ENCODE measurements at places on chromosomes 11 and 22.

DNA sequence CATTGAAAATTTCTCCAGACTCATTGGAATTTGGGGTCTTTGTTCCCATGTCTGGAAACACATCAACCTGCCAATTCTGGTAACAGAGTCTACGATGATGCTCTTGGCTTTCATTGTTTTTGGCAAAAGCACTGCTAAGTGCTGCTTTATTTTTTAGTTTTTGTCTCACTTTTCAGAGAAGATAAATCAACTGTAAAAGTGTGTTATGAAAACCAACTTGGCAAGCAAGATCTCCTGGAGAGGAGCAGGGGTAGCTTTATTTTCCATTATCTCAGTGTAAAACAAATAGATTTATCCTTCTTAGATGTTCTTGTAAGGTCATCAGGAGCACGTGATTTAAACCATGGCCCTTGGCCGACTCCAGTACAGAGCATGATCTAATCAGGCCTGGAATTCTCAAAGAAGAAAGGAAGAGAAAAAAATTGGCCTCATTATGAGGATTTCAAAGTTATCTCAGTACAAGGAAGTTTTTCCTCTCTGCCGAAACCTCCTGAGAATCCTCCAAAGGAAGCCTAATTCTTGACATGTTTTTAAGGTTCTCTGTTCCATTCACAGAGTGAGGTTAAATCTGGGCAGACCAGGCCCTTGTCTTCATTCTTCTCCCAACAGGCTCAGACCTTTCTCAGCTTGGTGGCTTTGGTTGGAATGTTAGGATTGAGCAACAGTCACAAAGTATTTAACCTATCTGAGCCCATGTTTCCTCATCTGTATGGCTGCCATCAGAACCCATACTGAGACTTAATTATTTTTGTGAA is 16.4 kb upstream of the PAMR1 start:
- no peak for DNase-seq

DNA sequence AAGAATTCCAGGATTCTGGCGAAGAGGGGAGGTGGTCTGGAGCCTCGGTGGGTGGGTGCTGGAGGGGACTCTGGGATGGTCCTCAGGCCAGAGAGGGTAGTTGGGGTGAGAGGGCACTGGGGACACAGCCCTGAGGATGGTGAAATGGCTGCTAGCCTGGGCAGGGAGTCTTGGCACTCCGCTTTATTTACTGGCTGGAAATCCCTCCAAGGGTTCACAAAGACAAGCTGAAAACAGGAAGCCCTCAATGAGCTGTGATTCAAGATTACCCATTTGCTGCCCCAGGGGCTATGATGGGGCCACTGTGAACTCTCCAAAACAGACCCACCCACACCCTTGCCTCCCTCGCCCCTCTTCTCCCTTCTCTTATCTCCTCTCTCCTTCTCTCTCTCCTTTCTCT is 71.9 kb downstream of the FBXO7 start:
- no peak for DNase-seq

- DNase-seq, result no peak
Measured at GRCh38 chr11:127643268-127644058, 642.9 kb upstream of the KIRREL3 start.

DNA sequence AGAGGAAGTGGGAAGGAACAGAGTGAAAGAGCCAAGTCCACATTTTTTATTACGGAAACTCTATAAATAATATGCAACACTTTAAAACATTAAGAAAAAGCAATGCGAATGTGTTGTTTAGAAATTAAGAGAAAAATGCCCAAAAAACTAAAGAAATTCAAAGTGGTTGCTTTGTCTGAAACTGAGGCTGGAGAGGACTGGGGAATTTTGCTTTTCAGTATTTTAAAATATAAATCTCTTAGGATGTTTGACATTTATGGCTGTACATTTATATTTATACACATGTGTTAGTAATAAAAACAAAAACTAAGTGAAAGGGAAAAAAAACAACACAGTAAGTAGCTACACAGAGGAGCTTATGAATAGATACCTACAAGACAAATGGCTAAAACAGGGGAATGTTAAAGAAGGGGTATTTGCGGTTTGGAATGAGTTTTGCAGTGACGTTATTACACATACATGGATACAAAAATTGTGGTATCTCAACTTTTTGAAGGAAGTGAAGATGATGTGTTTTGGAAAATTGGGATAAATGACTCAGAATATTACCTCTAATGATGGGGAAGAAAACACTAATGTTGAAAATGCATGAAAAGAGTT is 97.0 kb upstream of the DRD2 start:
- no peak for DNase-seq

GRCh38 chr11:64871492-64871891 is 6.9 kb downstream of the EHD1 start:
- no peak for DNase-seq

DNA sequence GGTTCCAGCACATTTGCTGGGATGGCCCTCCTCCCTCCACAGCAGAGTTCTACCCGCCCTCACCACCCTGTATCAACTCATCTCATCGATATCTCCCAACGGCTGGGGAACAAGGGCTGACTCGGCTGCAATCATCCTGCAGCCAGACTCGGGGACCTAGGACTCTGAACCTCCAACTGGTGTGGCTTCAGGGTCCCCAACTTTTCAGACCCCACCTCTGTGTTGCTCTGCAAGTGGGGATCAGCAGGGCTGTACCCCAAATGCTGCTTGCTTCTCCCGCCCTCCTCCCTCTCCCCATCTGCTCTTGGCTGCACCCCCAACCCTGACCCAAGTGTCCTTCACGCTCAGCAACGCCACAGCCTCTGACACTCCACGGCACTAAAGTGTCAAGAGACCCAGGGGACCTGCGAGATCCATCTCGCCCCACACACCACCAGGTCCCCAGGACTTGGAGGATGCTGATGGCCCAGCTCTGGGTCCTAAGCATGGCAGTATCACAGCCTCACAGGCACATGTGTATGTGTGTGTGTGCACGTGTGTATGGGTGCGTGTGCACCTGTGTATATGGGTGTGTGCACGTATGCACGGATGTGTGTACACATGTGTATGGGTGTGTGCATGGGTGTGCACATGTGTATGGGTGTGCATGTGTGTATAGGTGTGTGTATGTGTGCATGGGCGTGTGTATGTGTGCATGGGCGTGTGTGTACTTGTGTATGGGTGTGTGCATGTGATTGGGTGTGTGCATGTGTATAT is 26.4 kb downstream of the KCNQ1 start:
- DNase-seq, result no peak

DNA sequence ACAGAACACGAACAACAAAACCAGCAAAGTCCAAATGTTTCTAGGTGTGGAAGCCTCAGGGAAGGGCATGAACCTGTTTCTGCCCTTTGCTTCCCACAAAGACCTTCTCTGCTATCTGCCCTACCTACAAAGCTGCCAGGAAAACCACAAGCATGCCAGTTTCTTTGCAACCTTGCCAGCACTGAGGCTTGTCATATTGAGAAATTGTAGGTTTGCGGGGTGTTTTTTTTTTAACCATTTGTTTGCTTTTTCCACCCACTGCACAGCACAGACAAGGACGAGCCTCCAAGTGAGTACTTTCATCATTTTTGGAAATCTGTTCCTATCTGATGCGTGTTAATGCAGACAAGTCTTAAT is 12.8 kb downstream of the PARVG start:
- no peak for DNase-seq

- DNase-seq, result peak; percentile 4
Measured at GRCh38 chr22:47195484-47196165, 433.2 kb downstream of the TBC1D22A start.

DNA sequence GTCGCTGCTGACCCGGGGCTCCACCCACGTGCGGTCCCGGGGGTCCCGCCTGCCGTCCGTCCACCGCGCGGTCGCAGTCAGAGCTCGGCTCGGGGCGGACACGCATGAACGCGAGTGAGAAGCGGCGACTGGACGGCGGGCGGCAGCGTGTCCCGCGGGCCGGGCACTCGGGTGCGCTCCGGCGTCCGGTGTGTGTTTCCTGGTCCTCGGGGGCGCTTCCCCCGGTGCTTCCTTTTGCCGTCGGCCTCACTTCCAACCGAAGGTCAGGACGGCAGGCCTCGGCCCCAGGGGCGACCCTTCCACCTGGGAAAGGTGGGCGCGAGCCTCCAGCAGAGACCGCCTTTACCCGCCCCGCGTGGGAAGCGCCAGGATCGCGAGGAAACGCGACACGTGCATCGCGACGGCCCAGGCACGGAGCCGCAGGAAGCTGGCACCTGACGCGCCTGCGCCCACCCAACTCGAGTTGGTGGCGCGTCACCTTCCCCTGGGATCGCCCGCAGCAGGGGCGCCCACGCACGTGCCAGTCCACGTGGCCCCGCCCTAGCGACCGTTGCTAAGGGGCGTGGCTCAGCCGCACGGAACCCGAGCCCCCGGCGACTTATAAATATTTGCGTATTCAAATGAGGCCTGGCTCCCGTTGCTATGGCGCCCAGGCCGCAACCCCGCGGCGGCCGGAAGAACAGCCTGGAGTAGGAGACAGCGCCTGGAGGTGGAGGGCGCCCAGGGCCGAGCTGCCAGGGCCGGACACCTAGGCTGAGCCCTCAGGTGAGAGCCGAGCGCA is at the start of gene LRRC56:
Gene LRRC56, plus strand, starts transcription at position 687 of the 781 bp plus-strand sequence. CDS start 3,158 bp downstream, outside the sequence.
- DNase-seq, result peak; percentile 94

DNA sequence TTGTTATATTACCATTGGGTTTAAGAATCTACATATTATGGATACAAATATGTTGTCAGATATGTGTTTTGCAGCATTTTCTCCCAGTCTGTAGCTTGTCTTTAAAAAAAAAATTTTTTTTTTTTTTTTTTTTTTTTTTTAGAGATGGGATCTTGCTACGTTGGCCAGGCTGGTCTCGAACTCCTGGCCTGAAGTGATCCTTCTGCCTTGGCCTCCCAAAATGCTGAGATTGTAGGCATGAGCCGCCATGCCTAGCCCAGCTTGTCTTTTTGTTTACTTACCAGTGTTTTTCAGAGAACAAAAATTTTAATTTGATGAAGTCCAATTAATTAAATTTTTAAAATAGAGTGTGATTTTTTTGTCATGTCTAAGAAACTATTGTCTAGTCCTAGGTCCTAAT is 29.8 kb downstream of the INCENP start:
- DNase-seq, result no peak

- DNase-seq, result no peak
Measured at GRCh38 chr11:76762356-76762752, 20.8 kb upstream of the TSKU start.

GRCh38 chr11:119531056-119531455 is 108.1 kb upstream of the THY1 start:
- no peak for DNase-seq

DNA sequence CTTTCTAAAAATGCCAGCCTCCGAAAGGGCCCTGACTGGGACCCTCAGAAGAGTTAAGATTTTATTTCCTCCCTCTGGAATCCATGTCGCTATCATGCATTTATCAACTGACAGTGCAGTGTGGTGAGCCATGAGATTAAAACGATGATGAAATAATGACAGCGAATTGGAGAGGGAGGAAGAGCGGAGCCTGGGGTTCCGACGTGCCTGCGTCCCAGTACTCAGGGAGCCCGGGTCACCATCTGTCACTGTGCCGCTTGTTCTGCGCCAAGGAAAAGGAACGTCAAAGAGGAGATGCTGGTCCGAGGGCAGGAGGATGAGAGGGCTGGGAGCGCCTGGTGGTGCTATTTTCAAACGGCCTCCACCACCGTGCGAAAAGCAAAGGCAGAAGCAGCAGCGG is 46.2 kb downstream of the MACROD1 start:
- DNase-seq, result no peak

GRCh38 chr11:57536947-57537619 is at the start of gene SMTNL1:
Gene SMTNL1, plus strand, starts transcription at chr11:57537595. Its CDS starts 5,048 bp downstream, at chr11:57542643.
- DNase-seq, result no peak

DNA sequence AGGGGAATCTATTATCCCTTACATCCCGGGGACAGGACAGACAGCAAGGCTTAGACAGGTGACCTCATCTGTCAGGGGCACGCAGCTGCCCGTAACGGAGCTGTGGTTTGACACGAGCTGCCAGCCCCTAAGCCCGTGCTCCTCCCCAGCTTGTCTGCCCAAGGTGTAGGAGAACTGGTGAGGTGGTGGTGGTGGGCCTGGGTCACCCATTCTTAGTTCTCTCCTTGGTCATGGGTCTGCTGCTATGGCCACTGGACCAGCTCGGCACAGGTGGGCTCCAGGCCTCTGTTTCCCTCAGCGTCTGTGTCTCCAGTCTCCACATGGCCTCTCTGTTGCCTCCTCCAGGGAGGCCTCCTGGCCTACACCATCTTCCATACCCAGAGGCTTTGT is 5.4 kb downstream of the PARVG start:
- DNase-seq, result no peak

DNA sequence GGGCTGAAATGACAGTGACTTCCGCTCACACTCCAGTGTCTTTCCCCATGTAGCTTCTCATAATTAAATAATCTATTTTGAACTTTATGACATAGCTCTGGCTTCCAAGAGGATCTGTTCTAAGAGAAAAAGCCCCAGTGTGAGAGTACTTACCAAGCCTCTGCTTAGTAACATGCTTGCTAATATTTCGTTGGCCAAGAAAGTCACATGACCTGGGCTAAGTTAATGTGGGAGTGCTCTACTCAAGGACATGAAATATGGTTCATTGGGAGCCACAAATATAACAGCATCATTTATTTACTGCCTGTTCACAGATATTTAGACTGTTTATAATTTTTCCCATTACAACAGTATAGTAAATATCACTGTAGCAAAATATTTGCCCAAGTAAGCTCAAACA is 42.5 kb downstream of the CCDC73 start:
- no peak for DNase-seq

DNA sequence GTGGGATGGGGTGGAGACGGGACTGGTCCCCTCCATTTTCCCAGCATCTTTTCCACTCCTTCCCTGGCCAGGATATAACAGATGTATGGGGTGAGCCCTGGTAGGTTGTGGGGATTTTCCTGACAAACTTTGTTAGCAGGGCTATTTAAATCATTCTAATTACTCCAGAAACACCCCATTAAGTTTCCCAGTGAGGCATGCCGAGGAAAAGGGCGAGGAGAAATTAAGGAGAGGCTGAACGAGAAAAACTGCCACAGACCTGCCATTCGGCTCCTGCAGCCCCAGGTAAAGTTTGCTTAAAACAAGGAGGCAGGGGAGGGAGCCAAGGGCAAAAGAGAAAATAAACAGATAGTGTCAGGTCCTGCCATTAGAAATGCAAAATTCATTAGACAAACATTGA is 428.2 kb downstream of the BUD13 start:
- no peak for DNase-seq

DNA sequence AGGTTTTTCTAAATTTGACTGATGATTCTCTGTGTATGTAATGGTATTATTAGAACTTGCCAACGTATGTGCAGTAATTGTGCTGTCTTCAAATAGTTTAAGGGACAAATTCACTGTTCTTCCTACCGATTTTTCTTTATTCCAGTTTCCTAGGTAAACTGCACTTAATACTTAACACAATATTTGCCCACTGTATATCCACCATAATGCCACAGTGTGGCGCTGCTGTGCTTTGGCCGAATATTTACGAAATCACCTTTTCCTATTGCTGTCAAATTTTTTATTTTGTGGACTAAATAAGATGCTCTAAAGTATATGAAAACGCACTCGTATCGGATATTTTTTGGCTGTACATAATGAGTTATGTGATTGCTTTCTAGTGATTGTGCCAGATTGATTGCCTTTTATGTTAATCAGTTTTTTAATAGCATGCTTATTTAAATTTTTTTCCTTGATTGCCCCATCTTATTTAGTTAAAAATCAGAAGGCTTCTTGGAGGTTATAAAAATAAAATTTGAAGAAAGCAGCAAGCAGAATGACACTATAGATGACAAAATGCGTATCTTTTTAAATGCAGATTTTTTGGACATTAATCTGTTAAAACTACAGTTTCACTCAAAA is 10.5 kb downstream of the AASDHPPT start:
- DNase-seq, result no peak

All from CD4-positive, alpha-beta T cell (primary cell).